ENCODE measurements at places on chromosomes 6 and 20. TPM values are rescaled to one million over a fixed set of nuclear protein-coding genes. Genes with fewer than 3 reads are reported as not detected.

SYNDIG1 gene
- total RNA-seq = 0.03 TPM

SLCO4A1 gene
- total RNA-seq = 130 TPM

SNAP25 gene
- total RNA-seq = 0.34 TPM

HCK gene
- total RNA-seq = not detected

ACSS1 gene
- 3.3 TPM for total RNA-seq

CALHM6 gene
- 0.82 TPM for total RNA-seq

Measured in A375 (cell line).